ENCODE measurements at places on chromosomes 4 and X.

DNA sequence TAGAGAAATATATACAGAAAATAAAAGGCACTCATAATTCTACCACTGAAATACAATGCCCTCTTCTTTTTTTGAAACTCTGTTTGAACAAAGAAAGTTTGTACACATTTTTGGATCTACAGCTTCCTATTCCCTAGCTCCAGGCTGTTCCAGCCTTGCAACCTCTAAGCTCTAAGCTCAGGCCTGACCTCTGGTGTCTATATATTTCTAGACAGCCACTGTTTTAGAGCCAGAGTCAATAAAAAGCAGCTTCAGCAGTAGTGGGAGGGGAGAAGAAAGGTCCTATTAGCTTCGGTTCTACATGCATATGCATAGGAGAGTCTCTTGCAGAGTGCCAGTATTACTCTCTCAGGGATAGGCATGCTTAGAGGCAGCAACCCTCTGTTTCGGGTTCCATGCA lies 39.7 kb downstream of the CLDN2 start:
- DNase-seq: no peak

DNA sequence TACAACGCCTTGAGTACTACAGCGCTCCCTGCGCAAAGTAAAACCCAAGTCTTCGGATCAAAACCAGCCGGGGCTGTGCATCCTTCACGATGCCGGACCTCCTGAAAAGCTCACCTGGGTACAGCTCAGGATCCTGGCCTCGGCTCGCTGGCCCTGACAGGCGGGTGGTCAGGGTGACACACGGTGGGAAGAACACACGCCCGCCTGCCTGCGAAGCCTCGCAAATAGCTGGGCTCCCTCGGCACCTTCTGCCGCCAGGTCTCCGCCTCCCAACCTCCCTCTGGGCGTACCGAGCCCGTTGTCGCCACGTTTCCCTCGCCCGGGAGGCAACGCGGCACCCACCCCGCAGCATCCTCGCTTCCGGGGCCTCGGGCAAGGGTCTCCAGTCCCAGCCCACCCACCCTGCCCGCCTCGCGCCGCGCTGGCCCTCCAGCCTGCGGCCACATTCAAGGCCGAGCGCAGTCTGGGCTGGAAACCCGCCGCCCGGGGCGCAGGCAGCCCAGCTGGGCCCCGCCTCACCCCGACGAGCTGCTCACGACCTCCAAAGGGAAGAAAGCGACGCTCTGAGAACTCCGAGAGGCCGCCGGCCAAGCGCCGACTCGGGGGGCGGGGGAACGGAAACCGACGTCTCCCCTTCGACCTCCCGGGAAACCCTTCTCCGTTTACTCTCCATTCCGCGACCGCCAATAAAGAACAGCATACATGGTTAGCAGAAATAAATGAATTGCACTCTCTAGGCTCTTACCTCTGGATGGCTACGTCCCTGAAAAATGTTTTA lies 511 bp downstream of the PPM1K start:
- DNase-seq: peak; percentile 39

- DNase-seq: no peak
Measured at GRCh38 chr4:4271912-4272311, 18.0 kb downstream of the LYAR start.

DNA sequence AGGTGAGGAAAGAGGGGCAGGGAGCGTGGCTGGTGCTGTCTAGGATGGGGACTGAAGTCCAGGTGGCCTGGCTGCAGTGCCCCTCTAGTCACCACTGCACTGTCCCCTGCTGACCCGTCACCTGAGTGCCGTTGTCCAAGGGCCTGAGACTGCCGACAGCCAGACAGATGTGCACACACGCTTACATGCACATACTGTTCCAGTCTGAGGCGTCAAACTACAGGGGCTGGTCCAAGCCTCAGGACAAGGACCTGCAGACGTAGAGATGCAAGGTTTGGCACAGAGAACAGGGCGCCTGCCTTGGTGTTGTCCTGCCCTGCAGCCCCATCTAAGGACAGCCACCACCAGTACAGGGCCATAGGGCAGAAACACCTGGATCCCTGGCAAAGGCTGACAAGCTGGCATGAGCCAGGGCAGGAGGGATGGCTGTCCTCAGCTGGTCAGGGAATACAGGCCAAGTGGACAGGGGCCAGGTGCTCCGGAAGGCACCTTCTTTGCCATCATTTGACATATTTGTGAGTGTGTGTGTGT lies 1.7 kb downstream of the SLC2A9 start:
- DNase-seq: no peak

- DNase-seq: no peak
Measured at GRCh38 chr4:10075158-10075863, 41.3 kb downstream of the WDR1 start.

GRCh38 chr4:137389911-137390520 lies 142.3 kb downstream of the PCDH18 start:
- no peak for DNase-seq

DNA sequence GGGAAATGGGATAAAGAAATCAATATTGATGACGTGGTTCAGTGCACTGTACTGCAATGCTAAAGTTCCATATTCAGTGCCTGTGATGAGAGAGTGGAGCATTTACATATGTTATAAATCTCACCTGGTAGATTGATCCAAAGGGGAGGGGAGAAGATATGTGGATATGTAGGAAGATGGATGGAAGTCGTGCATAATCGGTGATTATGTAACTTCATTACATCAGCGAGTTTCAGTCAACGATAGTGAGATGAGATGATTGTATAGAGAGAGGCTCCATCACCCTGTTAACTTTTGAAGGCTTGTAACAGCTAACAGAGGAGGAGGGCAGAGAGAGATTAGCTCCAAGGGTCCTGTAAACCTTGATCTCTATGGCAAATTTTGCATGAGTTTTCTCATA lies 1.8 kb downstream of the IL1RAPL1 start:
- no peak for DNase-seq

DNA sequence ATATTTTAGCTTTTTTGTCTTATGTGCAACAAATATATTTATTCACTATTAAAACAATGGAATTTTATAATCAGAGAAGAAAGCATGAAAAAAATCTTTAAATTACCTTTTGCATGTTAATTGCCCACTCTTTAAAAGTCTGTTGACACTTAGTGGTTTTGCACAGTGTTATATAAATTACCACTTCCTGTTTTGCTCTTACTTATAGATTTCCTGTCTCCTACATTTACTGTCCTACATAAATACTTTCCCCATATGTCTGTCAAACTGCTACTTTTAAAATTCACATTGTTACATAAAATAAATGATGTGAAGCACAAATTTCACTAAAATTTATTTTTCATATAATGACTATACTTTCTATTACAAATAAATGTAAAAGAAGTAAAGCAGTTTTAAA lies 161.1 kb upstream of the NDST4 start:
- DNase-seq: no peak

DNA sequence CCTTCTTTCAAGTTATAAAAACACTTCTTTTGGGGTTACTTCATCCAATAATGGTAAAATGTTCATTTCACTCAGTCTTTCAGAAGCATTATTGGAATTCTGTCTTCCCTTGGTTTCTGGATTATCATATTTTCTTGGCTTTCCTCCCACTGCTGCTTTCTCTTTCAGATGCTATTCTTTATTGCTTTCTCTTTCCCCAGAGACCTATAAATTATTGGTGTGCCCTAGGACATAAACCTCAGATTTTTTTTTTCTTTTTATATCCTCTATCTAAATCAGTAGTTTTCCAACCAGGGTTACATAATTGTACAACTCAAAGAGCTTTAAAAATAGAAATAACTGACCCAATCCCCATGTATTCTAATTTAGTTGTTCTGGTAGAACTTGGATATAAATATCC lies 1005.5 kb downstream of the ARAP2 start:
- DNase-seq: no peak

DNA sequence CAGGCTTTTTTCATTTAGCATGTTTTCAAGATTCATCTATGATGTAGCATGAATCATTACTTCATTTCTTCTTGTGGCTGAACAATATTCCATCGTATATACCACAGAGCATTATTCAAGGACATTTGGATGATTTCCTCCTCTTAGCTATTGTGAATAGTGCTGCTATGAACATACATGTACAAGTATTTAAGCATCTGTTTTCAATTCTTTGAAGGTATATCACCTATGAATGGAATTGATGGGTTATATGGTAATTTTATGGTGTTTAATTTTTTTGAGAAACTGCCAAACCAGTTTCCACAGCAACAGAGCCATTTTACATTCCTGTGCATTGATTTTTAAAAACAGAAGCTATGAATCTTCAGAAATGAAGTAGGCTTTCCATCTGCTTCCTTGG lies 36.1 kb upstream of the WDR19 start:
- DNase-seq: no peak

- no peak for DNase-seq
Measured at GRCh38 chr4:74168841-74169240, 10.9 kb downstream of the MTHFD2L start.

GRCh38 chrX:3094261-3094660 lies 53.0 kb downstream of the ARSF start:
- DNase-seq: no peak

DNA sequence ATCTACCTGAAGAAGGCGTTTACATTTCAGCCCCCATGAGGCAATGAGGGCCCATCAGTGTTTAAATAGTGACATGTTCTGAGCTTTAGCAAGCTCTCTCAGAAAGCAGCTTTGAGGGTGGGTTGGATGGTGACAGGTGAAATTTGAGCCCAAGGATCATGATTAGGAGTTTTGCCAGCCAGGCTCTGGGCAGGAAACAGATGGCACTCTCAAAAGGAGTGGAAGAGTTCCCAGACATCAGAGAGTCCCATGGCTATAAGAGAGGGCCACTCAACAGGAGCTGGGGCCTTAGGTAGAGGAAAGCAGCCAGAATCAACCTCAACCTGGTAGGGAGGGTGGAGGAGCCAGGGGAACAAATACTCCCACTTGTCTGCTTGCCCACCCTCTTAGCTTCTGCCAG lies 499.8 kb downstream of the MID1IP1 start:
- DNase-seq: no peak

All from stimulated activated CD4-positive, alpha-beta T cell treated with anti-CD3 and anti-CD28 coated beads, Interleukin-15, amount 100 ng/mL, for 1 hour (primary cell).